Inflammatory macrophage (primary cell): ENCODE measurements at places on chromosomes 4 and X.

- no peak for DNase-seq
Observed at GRCh38 chrX:102341867-102342266, 94.9 kb downstream of the NXF2 start.

DNA sequence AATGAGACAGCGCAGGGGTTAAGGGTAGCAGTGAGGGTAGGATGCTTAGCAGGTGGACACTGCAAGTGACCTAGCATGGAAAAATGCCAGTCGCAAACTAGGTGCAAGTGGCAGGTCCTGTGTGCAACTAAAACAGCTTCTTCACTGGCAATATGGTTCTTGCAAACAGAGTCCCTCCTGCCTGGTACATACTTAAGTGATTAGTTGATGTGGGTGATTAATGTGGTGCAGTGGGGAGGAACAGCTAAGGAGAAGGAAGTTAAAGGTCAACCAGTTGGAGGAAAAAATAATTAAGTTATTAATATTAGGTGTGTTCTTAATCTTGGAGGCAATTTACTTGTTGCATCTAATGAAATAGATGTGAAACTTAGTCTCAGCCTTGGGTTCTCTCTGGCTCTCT lies 121.6 kb upstream of the IGFBP7 start:
- no peak for DNase-seq

GRCh38 chr4:21410372-21410771 lies 538.2 kb downstream of the KCNIP4 start:
- no peak for DNase-seq

- no peak for DNase-seq
Observed at GRCh38 chrX:112053169-112053568, 29.4 kb downstream of the TRPC5 start.

GRCh38 chrX:154458116-154458953 lies at the start of gene PLXNA3:
Gene PLXNA3 (plus strand): TSS chrX:154458281. CDS start chrX:154460184, 1,903 bp downstream.
- peak; percentile 36 for DNase-seq

DNA sequence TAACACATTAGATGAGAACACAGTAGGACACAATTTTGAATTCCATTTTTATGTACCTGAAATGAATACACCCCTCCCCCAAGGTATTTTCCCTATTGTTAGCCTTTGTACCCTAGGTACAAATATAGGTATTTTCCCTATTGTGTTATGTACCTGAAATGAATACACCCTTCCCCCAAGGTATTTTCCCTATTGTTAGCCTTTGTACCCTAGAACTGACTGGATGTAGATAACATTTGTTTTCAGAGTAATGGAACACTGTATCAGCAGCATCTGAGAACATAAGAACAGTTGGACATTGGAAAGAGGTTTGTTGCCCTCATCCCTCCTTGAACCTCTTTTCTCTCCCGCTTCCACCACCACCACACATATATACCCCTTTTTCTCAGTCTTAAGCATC lies 37.6 kb downstream of the YIPF6 start:
- DNase-seq = no peak

GRCh38 chrX:109840585-109840984 lies 107.5 kb upstream of the ACSL4 start:
- DNase-seq = peak; percentile 82

DNA sequence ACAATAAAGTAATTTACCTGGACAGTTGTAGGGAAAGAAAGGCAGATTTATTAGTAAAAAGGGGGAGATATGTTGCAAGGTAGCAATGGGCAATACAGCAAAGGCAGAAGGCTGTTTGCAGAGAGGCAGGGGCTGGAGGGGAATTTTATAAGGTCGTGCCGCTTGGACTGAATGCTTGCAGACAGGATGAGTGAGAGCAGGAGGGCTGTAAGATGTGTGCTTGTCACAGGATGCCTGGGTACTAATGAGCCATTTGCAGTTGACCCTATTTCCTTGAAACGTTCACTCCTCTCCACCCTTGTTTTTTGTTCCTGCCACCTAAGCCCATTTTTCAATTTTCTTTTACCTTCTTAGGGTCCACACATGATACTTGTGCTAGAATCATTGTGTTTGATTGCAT lies 214.7 kb downstream of the TRAM1L1 start:
- no peak for DNase-seq

- no peak for DNase-seq
Observed at GRCh38 chrX:9682456-9682855, 83.2 kb downstream of the GPR143 start.

DNA sequence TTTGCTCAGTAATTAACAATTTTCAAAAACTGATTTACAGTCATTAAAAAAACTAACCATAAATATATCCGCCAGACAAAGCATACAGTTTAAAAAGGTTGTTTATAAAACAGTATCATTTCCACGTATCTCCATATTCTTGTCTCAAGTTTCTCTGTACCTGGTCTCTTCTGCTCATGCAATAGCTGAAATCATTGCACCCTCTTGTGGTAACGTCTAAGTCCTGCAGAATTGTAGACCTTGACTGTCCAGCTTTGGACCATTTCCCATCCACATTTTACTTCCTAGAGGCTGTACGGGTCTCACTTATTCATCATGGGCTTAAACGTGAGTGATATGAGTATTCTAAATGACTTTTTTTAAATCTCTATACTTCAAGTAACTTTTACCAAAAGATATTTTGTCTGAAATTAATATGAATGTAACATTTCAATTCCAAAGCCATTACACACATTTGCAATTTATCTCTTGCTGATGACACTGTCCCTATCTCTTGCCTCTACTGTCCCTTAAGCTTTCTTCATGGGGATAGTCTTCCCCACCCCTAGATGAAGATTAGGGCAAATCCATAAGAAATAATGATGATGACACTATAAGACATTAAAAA lies 118.5 kb downstream of the BTC start:
- peak; percentile 52 for DNase-seq

DNA sequence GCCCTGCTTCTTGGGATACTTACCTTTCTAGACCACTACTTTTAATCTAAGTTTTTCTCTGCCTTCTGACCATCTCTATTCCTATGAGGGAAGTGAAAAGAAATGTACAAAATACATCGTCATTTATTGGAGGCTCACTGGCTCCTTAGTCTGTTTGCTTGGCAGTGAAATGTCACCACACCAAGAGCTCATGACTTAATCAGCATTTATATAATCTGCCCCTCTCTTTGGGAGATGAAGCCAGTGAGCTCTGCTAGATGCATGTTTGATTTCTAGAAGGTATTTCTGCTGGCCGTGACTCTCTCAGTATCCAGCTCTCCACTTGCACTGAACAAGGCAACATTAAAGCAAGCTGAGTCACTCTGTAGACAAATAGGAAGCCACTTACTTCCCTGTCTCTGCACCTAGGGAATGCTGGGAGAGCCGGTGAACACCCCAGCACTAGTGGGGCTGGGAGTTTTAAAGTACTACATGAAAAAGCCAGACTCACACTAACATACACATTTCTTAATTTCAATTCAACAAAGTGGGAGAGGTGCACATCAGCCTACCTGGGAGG lies 79.1 kb downstream of the MID1IP1 start:
- peak; percentile 25 for DNase-seq

DNA sequence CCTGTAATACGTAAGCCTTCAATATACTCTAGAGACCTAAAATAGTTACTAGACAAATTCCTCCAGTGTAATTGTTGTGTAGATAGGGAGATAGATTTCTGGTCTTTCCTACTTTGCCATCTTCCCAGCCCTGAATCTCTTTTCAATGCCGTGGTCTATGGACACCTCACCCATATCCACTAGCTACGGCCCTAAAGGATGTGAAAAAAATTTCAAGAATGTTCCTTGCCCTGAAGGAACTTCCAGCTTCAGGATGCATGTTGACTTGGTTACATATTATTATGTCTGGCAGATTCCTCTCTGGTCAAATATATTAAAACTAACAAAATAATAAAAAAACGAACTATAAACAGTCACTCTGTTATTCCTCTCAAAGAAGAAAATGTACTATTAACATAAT lies 52.4 kb upstream of the TSPAN5 start:
- DNase-seq = no peak

- DNase-seq = no peak
Observed at GRCh38 chr4:110188113-110188512, 10.3 kb downstream of the ELOVL6 start.

DNA sequence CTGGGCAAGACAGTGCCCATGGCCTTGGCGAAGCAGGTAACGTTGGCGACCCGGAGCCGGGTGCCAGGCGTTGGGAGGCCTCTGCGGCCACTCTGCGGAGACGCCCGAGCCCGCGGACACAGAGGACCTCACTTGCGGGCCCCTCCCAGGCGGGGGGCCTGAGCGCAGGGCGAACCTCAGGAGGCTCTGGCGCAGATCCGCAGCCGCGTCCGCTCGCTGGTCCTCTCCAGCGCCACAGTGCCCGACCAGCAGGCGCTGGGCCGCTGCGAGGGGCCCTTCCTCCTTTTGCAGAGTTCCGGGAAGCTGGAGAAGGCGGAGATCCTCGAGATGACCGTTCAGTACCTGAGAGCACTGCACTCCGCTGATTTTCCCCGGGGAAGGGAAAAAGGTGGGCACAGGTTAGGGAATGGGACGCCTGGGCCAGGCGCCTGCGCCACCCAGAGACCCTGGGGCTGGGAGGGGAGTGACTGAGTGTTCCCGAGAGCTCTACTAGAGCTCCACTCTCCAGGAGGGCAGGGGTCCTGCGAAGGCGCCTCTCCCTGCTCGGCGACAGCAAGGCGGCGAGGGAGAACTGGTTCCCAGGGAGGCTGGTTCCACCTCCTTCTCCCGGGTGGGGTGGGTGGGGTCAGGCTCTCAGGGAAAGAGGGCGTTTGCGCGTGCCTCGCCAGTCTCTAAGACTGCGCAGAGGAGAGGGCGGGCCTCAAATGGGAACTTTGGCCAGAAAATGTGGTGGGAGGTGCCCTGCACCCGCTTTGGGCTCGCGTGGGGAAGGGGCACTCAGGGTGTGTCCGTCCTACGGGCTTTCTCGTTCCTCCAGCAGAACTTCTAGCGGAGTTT lies 1.4 kb downstream of the HELT start:
- DNase-seq = no peak

DNA sequence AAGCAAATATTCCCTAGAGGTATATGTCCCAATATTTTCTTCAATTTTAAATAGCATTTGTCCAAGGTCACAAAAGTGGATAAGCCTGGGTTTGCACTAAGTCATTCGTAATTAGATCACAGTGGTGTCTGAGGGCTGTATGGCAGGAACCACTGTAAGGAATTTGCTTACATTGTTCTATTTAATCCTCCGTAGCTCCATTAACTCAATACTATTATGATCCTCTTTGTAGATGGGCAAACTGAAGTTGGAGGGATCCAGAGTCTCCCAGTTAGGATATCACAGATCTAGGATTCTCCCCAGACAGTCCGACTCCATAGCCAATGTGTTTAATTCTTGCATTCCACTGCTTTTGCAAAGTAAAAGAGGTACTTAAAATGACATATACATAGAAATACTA lies 242.7 kb upstream of the DCAF8L1 start:
- no peak for DNase-seq
